Esophagus squamous epithelium (tissue), 5 donors: ENCODE measurements at places on chromosomes 2 and 18.

DNA sequence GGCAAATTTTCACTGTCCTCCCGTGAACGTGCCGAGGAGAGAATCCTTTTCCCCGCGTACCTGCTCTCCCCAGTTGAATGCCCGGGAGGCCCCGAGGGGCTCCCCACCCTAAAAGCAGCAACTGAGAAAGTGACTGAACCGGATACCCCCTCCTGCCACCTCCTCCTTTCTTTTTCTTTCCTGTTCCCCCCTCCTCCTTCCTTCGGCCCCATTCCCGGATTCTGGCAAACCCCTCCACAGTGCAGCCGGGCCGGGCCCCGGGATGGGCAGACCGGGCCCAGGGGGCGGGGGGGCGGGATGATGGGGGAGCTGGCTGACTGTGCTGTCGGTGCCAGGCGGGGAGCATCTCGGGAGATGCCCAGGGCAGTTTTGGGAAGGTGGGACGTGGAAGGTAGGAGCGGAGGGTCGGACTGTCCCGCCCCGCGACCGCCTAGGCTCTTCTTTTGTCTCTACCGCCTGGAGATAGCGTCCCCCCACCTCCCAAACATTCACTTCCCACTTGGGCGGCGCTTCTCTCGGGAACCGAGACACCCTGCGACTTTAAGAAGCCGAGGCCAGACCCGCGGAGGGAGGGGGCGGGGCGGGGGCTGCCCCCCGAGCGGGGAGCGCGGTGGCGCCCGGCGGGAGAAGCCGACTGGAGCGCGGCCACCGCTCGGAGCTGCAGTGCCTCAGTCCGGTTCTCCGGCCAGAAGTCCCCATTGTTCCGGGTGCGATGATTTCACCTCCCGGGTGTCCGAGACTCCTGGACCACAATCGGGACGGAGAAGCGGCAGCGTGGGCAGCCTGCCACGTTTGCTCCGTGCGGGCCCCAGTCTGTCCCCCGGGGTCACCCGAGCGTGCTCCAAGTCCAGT lies 8.2 kb downstream of the DLX2 start:
- DNase-seq: no peak

GRCh38 chr18:44502790-44503189 lies 177.9 kb upstream of the SETBP1 start:
- no peak for DNase-seq

DNA sequence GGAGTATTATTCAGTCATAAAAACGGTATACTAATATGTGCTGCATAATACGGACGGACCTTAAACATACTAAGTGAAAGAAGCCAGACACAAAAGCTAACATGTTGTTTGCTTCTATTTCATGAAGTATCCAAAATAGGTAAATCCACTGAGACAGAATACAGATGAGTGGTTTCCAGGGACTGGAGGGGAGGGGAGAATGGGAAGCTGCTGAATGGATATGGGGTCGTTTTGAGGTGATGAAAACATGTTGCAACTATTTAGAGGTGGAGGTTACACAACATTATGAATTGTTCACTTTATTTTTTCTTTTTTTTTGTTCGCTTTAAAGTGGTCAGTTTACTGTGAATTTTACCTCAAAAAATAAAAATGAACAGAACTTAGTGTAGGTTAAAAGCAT lies 52.9 kb downstream of the RAB10 start:
- DNase-seq: no peak

DNA sequence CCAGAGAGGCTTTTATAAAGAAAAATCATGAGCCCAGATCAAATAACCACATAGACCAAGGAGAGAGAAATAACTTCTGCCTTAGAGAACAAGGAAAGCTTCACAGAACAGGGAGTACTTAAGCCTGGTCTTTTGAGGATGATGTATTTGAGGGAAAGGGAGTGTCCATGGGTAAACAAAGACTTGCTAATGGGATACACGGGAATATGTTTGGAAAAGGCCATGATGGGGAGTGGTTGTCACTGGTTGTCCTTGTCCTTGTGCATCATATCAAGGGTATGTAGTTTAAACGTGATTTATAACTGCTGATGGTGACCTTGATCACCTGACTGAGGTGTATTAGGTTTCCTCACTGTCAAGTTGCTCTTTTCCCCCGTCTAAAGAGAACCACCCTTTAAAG lies 169.9 kb downstream of the FAM210A start:
- DNase-seq: no peak

GRCh38 chr2:190970160-190970559 lies 43.8 kb downstream of the STAT1 start:
- DNase-seq: no peak

DNA sequence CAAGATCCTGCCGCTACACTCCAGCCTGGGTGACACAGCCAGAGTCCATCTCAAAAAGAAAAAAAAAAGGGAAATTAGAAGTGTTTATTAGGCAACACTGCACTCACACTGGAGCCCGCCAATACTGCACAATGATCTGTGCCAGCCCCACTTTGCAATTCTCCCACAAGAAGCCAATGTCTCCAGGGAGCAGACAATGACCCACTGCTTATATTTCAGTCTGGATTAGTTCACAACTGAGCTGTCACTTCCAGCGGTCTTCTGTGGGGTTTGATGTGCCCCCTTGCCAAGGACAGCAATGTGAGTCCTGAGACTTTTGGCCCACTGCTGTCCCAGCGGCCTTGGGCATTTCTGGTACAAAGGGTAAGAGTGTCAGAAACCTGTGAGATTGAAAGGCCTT lies 85.6 kb upstream of the PPM1B start:
- no peak for DNase-seq

DNA sequence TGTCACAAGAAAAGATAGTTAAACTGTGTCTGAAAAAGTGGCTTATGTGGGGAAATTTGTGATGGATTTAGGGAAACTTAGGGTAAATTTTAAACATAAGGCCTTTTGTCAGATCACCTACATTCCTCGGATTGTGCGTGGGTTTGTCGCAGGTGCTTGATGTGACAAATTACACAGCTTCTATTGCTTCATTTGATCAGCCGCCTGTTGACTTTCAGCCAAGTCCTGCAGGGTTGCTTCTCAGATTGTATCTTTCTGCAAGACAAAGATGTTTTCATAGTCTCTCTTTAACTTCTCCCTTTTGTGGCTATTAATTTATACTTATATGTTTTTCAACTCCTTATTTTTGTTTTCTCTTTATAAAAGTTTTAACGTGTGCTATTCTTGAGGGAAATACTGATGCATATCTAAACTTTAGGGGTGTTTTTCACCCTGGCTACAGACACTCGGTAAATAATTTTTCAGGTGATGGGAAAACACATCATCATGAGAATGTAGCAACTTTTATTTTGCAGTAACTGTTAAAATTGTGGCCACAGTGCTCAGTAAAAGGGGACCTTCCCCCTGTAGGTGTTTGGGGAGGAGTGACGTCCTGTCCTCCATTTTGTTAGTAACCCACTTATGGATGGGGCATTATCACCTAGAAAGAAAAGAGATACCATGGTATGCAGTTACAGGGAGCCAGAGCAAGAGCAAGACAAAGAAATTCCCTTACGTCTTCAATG lies 31.4 kb downstream of the GALM start:
- no peak for DNase-seq

DNA sequence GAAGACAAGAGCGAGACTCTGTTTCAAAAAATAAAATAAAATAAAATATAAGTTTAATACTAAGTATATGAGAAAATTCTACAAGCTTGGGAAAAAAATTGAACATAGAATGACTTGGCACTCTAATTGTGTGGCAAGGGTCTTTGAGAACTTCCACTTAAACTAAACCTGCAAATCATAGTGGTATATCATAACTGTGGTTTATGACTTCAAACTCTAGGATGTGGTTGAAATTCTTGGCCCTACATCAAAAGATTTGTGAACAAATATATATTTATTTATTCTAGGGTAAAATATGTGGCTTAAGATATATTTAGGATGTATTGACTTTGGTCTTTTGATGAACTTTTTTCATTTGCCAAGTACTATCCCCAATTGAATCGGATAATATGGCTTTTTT lies 3.1 kb upstream of the FAM171B start:
- DNase-seq: no peak

GRCh38 chr2:9288681-9289338 lies 82.2 kb downstream of the ASAP2 start:
- DNase-seq: no peak
